ENCODE measurements at places on chromosomes 6 and 20.
A peak's percentile ranks its signal among the peaks of the same experiment; 100 is the strongest.

- no peak for DNase-seq
Measured at GRCh38 chr6:101818051-101818450, 424.5 kb downstream of the GRIK2 start.

DNA sequence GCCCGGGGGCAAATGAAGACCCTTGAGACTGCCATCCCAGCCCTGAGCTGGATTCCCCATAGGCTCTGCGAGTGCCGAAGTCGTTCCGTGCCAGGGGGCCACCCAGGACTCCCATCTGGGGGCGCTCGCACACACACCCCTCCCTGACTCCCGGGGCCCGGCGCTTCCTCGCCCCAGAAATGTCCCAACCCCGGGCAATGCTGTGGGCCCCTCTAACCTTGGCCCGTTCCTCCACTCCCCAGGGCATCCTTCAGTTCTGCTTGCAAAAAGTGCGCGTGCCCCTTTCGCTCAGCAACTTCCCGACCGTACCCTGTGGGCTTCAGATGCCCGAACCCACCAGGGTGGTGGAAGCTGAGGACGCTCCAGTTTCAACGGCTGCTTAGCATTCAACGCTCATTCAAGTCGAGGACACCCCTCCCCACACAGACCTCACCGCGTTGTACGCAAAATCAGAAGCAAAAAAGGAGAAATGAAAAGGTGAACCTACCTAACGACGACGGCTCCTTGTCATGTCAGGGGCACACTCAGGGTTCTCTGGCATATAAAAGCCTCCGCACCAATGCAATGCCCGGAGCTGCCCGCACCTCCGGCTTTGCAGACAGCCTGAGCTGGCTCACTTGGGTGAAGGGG is 25.3 kb downstream of the RIPOR2 start:
- no peak for DNase-seq

- no peak for DNase-seq
Measured at GRCh38 chr6:114342086-114342825, 567 bp downstream of the HS3ST5 start.

GRCh38 chr20:4811661-4812181 is 90.0 kb downstream of the PRND start:
- peak; percentile 25 for DNase-seq

- no peak for DNase-seq
Measured at GRCh38 chr6:11362564-11362963, 130.1 kb upstream of the NEDD9 start.

GRCh38 chr6:16741112-16742016 is 19.9 kb downstream of the ATXN1 start:
- DNase-seq: no peak

GRCh38 chr20:59020938-59021551 is 1.8 kb downstream of the TUBB1 start:
- DNase-seq: no peak

GRCh38 chr6:15770347-15771143 is 107.7 kb upstream of the DTNBP1 start:
- DNase-seq: no peak

DNA sequence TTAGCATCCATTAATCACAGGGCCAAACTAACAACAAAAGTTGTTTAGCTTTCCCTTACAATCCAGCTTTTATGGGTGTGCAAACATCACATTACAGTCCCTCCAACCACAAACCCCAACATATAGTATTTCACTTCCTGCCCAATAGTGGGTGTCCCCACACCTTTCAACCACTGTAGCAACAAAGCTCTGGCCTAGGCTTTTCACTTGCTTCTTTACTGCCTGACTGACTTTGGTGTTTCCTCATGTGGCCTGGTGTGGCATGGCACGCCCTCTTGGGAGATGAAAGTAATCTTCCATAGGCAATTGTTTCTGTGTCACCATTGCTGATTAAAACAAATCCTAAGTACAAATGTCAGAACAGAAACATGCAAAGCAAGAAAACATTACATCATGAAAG is 46.3 kb downstream of the MCM8 start:
- no peak for DNase-seq

- no peak for DNase-seq
Measured at GRCh38 chr6:71157345-71157744, 131.3 kb upstream of the OGFRL1 start.

GRCh38 chr6:89021629-89022028 is 58.2 kb upstream of the RNGTT start:
- no peak for DNase-seq

DNA sequence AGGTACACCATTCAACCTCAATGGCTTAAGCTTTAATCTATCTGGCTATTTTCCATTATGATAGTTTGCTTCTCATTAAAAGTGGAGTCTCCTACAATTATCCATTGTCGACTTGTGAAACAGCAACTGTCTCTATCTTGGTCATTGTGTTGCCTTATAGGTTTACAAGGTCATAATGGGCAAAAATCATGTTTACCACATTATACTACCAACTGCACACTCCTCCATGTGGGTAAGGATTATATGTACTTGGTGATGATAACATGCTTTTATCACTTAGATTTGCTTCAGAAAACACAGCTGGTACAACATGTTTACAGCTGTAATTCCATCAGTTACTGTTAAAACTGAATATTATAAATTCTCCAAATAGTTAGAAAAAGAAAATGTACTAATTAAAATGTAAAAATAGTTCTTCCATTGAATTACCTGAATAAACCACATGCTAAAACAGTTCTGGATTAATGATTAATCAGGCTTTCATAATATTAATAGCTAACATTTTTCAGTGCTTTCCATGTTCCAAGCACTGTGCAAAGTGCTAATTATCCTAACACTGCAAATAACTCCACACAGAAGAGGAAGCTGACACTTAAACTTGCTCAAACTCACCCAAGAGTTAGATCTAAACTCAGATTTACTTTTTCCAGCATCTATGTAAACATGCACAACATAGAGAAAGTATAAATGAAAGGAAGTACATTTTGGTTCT is 96.7 kb downstream of the OGFRL1 start:
- DNase-seq: no peak

Measured in activated gamma-delta T cell (primary cell).